ENCODE measurements at places on chromosomes 2 and 18.

GRCh38 chr2:176297067-176297466 is 27.8 kb downstream of the MTX2 start:
- no peak for DNase-seq

DNA sequence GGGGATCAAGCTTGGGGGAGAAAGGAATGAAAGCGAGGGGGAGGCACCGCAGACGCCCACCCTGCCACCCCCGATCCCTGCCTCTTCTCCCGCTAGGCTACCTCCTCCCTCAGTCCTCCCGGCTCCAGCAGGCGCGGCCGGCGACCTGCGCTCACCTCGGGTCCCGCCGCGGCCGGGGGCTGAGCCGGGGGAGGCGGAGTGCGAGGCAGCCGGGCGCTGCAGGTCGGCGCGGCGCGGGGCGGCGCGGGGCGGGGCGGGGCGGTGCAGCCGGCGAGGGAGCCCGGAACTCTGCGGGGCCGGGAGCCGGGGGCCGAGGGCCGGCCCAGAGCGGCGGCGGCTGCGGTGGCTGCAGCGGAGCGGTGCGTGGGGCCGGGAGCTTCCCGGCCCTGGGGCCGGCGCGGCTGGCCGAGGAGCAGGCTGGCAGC is 477 bp downstream of the ACVR1 start:
- peak; percentile 71 for DNase-seq

GRCh38 chr18:58538604-58539386 is 90.1 kb downstream of the ALPK2 start:
- no peak for DNase-seq

DNA sequence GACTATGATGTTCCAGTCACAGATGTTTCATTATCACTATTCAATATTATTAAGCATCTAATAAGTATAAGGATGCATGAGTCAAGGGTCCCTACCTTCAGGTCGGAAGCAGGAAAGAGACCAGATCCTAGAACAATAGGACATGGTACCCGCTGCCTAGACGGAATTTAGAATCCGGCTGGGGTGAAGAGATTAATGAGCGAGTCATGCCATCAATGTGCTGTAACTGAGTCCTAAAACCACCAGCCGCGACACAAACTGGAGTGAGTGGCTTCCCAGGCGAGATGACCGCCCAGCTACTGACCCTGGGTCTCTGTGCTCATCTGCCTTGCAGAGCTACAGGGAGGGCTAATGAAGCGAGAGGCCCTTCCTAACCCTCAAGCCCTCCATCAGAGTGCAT is 73.6 kb downstream of the DNMT3A start:
- DNase-seq: no peak

DNA sequence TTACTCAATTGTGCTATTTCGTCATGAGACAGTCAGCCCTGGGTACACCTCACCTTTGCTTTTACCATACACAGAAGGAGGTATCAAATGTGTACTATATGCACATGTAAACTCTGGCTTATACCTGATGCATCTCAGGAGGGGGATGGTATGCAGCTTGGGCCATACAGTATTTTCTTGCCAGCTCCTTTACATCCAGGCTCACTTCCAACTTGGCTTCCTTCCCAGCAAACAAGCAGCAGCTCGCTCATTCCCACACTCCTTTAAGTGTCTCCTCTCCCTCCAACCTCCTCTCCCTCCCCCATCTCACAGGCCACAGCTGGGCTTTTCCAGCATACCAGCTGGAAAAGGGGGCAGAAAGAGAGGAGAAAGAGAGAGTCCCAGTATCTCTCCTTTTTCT is 9.6 kb downstream of the MARCHF4 start:
- no peak for DNase-seq
